NCI-H345 (cell line): ENCODE measurements at places on chromosomes 13 and 19.

- no peak for DNase-seq
These were observed 1168.4 kb downstream of the SLITRK1 start for GRCh38 chr13:82713687-82714405.

DNA sequence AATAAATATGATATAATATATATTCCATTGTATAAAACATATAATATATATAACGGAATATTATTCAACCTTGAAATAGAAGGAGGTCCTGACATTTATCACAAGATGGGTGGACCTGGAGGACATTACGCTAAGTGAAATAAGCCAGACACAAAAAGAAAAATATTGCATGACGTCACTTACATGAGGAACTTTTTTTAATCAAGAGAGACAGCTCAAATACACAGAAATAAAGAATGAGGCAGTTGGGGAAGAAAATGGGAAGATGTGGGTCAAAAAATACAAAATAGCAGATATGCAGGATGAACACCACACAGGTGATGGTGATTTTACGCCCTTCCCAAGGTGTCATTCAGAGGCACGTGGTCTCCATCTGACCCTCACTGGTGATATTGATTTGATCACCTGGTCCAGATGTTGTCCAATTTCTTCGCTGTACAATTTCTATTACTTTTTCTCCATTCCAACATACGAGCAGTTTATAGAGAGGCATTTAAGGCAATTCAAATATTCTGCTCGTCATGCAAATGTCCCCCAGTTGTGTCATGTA is 513 bp upstream of the ZNF317 start:
- DNase-seq = no peak

- no peak for DNase-seq
These were observed 56.1 kb upstream of the FREM2 start for GRCh38 chr13:38630780-38631179.

DNA sequence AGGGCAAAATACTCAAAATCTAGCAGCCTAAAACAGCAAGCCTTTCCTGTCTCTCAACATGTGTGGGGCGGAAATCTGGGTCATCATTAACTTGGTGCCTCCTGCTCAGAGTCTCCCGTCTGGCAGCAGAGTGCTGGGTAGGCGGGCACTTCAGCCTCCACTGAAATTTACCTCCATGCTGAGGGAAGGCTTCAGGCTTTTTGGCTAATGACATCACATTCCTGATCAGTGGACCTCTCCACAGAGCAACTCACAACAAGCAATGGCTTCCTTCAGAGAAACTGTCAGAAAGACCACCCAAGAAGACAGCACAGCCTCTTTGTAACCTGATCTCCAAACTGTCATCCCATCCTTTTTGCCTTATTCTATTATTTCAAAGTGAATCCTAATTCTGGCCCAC is 1109.0 kb downstream of the UQCRFS1 start:
- DNase-seq = no peak

GRCh38 chr13:73335210-73335609 is 276.4 kb downstream of the KLF5 start:
- DNase-seq = no peak

- DNase-seq = no peak
These were observed 17.7 kb downstream of the EPN1 start for GRCh38 chr19:55692681-55693081.

DNA sequence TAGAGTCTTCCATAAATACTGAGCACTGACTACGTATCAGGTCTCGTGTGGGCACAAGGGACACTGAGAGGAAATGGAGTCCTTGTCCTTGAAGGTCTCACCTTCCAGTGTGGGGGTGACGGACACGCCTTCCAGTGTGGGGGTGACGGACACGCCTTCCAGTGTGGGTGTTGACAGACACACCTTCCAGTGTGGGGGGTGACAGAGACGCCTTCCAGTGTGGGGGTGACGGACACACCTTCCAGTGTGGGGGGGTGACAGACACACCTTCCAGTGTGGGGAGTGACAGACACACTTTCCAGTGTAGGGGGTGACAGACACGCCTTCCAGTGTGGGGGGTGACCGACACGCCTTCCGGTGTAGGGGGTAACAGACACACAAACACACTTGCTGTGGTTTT is 14.3 kb upstream of the EDDM13 start:
- no peak for DNase-seq

GRCh38 chr19:41299755-41300089 is 10.2 kb upstream of the CCDC97 start:
- no peak for DNase-seq

DNA sequence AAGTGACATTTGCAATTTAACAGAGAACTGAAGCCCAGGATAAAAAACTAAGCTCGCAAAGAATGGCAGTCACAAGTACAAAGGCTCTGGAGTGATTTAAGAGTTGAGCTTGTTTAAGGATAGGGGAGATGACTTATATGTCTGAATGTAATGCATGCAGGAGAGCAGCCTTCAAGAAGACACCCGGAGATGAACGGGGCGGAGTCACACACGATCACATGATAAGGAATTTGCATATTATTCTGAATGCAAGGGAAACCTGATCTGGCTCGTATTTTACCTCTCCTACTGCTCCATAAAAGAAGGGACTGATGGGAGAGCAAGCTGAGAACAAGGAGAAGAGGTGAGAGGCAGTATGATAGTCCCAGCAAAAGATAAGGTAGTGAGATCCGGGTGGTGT is 12.9 kb downstream of the TBC1D4 start:
- DNase-seq = no peak
